Activated CD4-positive, CD25-positive, alpha-beta regulatory T cell (primary cell): ENCODE measurements at places on chromosomes 3 and 15.

GRCh38 chr3:39434574-39434973 lies 28.1 kb downstream of the RPSA start:
- DNase-seq = no peak

GRCh38 chr3:185423178-185423577 lies 60.2 kb downstream of the MAP3K13 start:
- DNase-seq = no peak

DNA sequence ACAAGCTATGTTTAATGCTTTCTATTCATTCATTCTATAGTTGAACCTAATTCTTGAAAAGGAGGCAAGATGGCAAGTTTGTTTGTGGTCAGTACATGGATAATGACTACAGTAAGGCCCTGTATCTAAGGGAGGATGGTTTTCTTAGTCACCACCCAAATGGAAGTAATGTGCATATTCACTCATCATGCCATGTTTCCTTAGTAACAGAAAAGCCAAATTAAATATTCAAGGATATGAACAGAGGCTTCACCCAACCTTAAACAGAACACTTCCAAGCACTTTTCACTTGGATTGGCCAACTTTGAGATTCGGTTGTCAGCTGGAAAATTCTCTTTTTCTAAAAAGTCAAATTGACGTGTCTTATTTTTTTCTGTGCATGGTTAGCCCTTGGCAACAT lies 805.3 kb upstream of the LMCD1 start:
- DNase-seq = no peak

- no peak for DNase-seq
Observed at GRCh38 chr3:126941721-126942270, 41.1 kb upstream of the PLXNA1 start.

GRCh38 chr15:76208786-76209424 lies 102.4 kb downstream of the ETFA start:
- DNase-seq = no peak

DNA sequence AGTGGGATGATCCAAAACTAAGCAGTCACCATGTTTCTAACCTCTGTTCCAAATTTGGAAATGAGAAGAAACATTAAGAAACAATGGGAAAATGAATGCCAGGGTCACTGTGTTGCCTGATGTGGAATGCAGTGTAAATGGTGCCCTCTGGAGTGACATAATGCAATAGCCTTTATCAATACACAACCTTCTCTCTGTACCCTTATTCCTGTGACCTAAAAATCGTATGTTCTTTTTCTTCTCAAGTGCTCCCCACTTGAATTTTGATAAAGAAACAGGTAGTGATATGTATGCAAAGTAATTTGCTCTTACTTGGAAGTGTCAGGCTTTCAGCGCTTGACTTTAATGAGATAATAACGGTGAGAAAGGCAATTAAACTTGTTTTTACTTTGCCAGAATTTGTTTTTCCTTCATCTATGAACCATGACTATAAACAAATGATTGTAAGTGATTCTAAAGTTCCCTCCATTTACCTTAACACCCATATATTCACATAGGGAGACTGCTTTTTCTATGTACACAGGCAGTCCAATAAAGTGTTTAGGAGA lies 145.8 kb upstream of the THRB start:
- no peak for DNase-seq

DNA sequence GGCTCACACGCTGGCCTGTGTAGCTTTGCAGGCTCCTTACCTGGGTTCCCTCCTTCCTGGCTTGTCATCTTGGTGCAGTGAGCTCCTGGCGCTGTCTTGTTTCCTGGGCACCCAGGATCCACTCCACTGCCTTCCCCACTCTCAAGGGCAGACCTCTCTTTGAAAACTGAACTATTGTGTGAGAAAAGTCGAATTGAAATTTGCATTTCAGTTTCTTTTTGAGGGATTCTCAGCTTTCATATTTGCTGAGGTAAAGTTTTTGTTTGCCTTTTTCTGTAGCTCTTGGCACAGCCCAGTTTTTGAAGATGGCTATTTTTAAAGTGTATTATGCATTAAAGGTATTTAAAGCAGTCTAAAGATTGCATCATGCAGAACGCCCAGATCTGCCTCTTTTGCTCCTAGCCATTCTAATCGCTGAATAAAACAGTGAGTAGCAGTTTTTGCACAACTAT lies 70.1 kb downstream of the CCK start:
- DNase-seq = no peak

- DNase-seq = no peak
Observed at GRCh38 chr3:44887101-44887500, 12.7 kb downstream of the TGM4 start.
